ENCODE measurements at places on chromosomes 3 and 15.

DNA sequence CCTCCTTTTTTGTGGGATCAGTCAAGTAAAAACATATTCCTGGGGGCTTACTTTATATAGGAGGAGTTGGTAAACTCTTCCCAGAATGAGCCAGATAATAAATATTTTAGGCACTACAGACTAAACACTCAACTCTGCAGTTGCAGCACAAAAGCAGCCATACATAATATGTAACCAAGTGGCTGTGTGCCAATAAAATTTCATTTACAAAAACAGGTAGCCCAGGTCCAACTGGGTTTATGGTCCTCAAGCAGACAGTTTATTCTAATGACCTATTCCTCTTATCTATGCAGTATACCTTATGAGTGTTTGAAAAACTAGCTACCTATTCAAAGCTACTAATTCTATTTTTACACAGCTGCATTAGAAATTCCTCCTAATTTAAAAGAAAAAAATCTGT, 61.8 kb downstream of the FAIM start:
- no peak for DNase-seq

GRCh38 chr3:33537133-33537532, 96.9 kb upstream of the UBP1 start:
- no peak for DNase-seq

GRCh38 chr3:177589911-177590381, 392.7 kb upstream of the TBL1XR1 start:
- DNase-seq: no peak

- DNase-seq: no peak
Observed at GRCh38 chr15:32148833-32149555, 118.7 kb downstream of the CHRNA7 start.

DNA sequence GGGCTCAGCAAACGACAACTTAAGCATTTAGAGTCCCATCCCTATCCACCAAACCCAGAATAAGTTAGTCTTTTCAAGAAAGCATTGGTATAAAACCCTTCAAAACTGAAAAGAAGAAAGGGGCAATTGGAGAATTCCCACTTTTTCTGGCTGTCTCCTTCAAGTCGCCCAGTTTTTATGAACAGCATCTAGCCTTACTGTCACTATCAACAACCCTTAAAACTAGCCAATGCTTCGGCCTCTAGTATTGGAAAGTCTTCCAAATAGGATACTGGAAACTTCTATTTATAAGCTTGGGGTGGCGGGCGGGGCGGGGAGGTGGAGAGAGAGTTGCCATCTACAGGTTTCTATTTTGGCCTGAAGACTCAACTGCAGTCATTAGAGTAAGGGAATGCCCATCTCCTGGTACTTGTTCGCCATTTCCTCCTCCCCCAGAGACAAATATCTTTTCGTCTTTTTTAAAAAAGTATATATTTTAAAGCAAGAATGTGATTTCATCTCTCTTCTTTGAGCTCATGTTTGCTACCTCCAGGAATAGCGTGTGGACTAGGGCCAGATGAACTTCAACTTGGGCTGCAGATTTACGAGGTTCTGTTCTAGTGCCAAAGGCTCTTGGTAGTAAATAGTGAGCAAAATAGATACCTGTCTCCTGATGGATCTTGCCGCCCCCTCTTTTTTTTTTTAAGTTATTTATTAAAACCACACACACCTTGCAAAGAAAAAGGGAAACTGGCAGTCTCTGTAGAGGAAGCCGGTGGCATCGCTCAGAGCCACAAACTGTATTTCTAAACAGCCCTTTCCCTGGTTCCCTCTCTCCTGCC, 2.7 kb downstream of the BCL6 start:
- DNase-seq: no peak

GRCh38 chr3:126508564-126508964, 9.0 kb downstream of the UROC1 start:
- no peak for DNase-seq

- peak; percentile 40 for DNase-seq
Observed at GRCh38 chr15:84643838-84644237, 10.2 kb downstream of the WDR73 start.

DNA sequence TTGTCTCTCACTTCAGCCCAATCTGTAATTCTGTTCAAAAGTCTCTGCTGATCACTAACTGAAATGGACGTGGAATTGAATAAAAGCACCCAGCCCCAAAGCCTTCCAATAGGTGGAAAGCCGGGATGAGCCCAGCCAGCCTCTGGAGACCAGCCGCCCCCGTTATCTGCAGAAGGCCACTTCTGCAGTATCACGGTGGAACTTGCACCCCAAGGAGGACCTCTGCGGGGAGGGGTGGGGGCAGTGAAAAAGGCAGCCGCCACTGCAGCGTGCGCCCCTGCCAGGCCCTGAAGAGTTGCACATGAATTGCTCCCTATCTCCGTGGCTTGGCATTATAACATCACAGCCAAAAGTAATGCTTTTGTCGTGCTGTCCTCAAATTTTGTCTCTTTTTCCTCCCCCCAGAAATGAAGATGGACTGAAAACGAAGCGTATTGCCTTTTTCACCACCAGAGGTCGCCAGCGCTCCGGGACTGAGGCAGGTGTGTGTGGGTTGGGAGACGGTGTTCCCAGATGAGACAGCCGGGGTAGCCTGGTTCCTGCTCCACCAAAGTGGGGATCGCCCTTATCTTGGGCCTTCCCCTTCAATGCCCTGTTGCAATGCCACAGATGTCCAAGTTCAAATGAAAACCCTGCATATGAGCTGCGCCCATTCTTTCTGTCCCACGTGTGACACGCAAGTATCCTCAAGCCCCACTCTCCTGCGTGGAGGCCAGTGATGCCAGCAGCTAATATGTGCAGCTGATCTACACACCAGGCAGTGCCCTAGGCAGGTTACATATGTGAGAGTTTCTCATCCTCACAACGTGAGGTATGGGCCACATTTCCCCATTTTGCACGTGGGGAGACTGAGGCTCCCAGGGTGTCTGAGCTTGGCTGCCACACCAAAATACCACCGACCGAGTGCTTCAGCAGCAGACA, 96.0 kb downstream of the LRRK1 start:
- peak; percentile 81 for DNase-seq

- no peak for DNase-seq
Observed at GRCh38 chr3:171458864-171459136, 1.4 kb downstream of the TNIK start.

DNA sequence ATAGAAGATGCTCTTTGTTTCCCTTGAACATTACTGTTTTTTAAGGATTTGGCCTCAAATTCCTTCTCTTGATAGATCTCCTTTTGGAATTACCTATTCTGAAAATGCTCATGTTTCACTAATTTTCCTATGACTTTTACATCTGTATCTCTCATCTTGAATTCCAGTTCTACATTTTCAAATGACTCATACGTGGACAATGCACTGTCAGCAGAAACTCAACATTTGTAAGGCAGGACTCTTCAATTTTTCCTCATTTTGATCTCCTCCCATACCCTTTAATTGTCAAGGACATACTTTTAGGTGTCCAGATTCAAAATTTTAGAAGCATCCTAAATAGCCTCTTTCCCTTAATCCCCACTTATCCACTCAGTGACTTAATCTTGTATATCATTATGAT, 341.0 kb upstream of the RASGRP1 start:
- DNase-seq: no peak

- DNase-seq: no peak
Observed at GRCh38 chr3:144947895-144948294, 976.3 kb downstream of the DIPK2A start.

GRCh38 chr15:31782951-31783350, 247.4 kb upstream of the CHRNA7 start:
- no peak for DNase-seq

DNA sequence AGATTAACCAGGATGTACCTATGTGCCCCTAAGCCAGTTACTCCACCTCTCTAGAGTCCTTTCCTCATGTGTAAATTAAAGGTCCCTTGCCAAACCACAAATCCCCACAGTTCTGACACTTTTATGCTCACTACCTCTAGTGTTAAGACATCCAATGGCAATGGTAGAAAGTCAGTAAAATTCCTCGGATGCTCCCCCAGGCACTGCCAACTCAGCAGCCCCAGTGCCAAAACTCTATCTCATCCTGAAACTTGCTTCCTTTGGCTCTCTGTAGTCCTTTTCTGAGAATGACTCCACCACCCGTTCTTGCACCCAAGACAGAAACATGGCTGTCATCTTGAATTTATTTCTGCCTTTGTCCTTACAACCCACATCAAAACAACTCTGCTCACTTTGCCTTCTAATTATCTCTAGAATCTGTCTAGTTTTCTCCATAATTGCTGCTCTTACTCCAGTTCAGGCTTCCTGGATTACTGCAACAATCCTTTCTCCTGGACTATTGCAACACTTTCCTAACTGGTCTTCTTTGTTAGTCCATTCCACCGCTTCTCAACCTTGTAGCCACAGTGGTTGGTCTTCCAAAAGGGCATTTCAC, 41.6 kb downstream of the MB21D2 start:
- DNase-seq: no peak

- no peak for DNase-seq
Observed at GRCh38 chr3:71444028-71444860, 139.3 kb downstream of the FOXP1 start.

DNA sequence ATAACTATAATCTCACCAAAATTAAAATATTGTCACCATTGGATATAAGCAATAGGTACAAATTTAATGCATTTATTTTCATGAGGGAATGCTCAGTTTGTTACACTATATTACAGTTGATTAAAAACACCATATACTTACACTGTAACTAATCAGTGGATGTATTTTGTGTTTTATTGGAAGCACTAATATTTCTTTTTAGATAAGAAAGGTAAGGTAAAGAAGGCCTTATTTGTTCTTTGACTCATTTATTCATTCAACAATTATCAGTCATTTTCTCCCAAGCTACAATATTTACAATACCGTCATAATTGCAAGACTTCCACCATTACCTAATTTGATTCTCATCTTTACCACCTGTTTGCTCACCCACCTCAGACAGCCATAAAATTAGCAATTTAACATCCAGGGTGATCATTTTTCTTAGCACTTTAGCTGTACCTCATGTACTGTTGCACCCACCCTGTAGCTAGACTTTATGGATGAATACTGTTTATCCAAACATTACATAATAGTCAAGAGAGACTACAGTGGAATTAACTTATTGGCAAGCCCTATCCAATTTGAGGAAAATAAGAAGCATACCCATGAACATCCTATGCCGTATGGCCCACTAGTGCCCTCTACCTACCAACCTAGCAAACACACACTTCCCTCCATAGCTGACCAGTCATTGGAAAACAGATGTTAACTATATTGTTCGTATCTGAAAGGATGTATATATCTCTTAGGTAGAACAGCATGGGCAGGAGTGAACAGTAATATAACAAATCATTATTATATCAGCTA, 229.6 kb downstream of the BBX start:
- peak; percentile 39 for DNase-seq

DNA sequence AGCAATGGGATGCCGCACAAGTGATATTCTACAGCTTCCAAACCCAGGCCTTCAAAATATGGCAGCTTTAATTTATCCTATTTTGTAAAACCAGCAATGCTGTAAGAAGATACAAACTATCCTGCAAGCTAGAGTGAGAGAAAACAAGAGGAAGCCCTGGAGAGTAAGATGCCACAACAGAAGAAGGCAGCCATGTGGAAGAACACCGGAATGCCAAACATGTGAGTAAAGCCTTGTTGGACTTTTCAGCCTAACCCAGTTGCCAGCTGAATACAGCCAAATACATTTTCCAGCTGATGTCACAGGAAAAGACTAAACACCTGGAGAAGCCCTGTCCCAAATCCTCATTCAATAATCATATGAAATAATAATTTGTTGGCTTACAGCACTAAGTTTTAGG, 1115.1 kb upstream of the CADM2 start:
- DNase-seq: peak; percentile 3

DNA sequence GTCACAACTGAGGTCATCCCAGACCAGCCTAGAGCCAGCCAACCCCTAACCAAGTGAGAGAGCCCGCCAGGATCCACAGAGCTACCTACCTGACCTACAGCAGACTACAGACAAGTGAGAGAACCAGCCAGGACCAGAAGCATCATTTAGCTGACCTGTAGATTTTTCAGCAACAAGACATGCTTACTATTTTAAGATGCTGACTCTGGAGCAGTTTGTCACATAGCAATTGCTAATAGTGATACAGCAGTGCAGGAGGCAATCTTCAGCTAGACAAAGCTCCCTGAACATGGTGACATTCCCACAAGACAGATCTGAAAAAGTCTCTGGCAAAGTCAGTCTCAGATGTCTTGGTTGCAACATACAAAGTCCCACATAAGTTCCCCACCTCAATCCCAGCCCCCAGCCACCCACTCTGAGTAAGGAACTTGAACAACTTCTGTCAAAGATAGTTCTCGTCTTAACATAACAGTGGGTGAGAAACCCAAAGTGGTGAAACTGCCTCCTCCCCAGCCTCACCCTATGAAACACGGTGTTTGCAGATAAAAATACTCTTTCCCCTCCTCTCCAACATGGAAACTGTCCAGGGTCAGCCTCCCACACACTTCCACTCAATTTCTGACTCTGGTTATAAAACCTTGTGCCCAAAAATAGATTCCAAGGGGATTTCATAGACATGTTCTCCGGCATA, 120.3 kb upstream of the SLC6A11 start:
- DNase-seq: no peak

DNA sequence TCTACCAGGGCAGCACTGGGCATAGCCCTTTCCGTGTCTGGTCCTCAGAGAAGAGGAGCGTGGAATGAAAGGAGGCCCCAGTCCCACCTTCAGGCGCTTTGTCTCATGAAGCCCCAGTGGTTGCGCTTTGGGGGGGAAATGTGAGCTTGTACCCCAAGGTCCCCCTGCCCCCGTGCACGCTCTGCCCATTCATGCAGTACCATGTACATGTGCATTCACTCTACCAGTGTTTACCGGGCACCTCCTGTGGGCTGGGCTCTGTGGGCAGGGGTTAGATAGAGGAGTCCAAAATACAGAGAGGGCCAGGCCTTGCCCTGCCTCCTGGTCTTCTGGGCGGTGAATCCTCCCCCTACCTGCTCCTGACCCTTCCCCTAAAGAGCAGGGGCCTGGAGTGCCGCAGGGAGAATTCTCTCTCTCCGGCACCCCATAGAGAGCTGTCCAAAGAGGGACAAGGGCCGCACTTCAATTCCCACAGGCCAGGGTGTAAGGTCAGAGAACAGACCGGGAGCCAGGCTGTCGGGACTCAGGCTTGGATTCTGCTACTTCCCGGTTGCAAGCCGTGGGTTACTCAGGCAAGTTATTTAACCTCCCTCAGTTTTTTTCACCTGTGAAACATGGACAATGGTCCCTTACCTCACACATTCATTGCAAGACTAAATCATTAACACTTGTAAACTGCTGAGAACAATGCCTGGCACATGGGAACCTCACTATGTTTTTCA, 153.4 kb downstream of the MEGF11 start:
- DNase-seq: no peak

DNA sequence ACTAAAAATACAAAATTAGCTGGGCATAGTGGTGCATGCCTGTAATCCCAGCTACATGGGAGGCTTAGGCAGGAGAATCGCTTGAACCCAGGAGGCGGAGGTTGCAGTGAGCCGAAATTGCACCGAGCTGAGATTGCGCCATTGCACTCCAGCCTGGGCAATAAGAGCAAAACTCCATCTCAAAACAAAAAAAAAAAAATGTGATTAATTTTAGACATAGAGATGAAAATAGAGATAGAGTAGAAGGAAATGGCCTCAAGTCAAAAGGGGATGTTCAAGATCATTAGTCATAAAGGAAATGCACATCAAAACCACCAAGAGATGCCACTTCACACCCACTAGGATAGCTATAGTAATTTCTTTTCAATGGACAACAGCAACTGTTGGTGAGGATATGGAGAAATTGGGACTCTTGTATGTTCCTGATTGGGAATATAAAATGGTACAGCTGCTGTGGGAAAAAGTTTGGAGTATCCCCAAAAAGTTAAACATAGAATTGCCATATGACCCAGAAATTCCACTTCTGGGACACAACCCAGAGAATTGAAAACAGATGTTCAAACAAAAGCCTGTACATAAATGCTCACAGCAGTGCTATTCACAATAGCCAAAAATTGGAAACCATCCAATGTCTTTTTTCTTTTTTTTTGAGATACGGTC, 55.4 kb downstream of the ABHD2 start:
- DNase-seq: peak; percentile 48
